HCT116 (cell line): ENCODE measurements at places on chromosomes 7 and 10. TPM values are rescaled to one million over a fixed set of nuclear protein-coding genes. Genes with fewer than 3 reads are reported as not detected.

Gene TBX20
- total RNA-seq, result not detected

- no peaks in the 10 kb centered on the region for H3K36me3 ChIP-seq
- no peak overlapping the region for H3K4me3 ChIP-seq
- no peak for DNase-seq
- peaks cover 19% of the 10 kb centered on the region for H3K27me3 ChIP-seq
Observed at GRCh38 chr10:84200537-84201243, 6.4 kb downstream of the CDHR1 start.

GRCh38 chr7:12013983-12014382 is 182.0 kb upstream of the THSD7A start:
- no peaks in the 10 kb centered on the region for H3K4me1 ChIP-seq
- DNase-seq, result no peak
- H3K27ac ChIP-seq, result no peak overlapping the region

GRCh38 chr10:68756246-68756645 is 35.2 kb downstream of the CCAR1 start:
- H3K36me3 ChIP-seq, result peaks cover 58% of the 10 kb centered on the region
- DNase-seq, result no peak
- H3K4me3 ChIP-seq, result no peak overlapping the region
- no peak overlapping the region for H3K27ac ChIP-seq

- H3K36me3 ChIP-seq, result no peaks in the 10 kb centered on the region
- no peak overlapping the region for H3K4me3 ChIP-seq
- no peak for DNase-seq
- no peaks in the 10 kb centered on the region for H3K4me1 ChIP-seq
Observed at GRCh38 chr7:21020667-21021066, 234.0 kb upstream of the SP8 start.

- no peaks in the 10 kb centered on the region for H3K27me3 ChIP-seq
- H3K4me3 ChIP-seq, result no peak overlapping the region
Observed at GRCh38 chr7:120609136-120609753, 248.7 kb downstream of the TSPAN12 start.
